Kidney glomerular epithelial cell (primary cell): ENCODE measurements at places on chromosomes 1 and 21.
A peak's percentile ranks its signal among the peaks of the same experiment; 100 is the strongest.

GRCh38 chr21:25490742-25491141 lies 116.5 kb downstream of the MRPL39 start:
- DNase-seq = no peak

- no peak for DNase-seq
Measured at GRCh38 chr1:87115891-87116290, 201.5 kb downstream of the HS2ST1 start.

GRCh38 chr1:112501810-112502641 lies 6.7 kb upstream of the WNT2B start:
- DNase-seq = peak; percentile 40

DNA sequence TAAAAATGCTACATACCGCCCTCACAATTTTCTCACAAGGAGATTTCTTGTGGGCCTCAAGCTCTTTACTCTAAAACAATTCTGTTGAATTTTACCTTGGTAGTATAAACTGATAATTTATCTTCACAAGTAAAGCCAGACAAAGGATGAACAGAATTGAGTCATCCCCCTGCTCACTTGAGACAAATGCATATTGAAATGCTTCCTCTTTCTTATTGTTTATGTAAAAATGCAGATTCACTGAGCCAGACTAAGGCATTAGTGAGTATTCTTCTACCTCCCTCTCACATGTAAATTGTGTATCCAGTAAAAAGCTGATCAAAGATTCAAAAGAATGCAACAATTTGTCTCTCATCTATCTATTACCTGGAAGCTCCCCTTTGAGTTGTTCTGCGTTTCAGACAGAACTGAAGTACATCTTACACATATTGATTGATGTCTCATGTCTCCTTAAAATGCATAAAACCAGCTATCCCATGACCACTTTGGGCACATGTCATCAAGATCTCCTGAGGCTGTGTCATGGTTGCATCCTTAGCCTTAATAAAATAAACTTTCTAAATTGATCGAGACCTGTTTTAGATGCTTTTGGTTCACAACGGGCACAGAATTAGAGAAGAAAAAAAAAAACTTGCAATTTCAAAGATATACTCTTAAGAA lies 743.1 kb upstream of the B3GALT2 start:
- no peak for DNase-seq

DNA sequence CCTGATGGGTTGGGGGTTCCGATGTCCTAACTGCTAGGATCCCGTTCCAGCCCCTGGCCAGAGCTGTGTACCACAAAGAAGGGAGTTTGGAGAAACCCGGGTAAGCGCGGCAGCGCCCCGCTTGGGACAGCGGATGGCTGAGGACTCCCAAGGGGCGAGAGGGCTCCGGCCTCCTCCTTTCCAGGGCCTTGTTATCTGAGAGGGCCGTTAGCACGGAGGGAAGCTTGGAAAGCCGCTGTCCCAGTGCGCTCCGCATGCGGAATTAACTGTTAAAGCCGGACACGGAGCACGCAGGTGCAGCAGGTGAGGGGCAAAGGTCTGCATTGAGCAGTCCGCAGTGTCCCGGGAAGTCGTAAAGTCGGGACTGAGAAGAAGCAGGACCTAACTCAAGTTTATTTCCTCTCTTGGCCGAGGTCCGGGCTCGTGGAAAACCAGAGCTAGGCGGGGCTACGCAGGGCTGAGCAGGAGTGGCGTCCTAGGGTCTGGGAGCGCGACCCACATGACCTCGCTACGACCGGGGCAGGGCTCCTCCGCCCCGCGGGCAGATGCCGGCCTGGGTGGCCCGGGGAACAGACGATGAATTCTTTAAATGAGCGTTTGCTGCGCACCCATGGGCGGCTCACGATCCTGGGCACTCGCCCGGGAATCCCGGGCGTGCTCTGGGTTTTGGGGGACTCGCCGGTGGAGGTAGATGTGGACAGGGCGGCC lies 4.5 kb downstream of the LHX4 start:
- DNase-seq = no peak

- no peak for DNase-seq
Measured at GRCh38 chr21:9008636-9009035, 1512.7 kb upstream of the TPTE start.

- no peak for DNase-seq
Measured at GRCh38 chr1:222054416-222054815, 312.5 kb upstream of the DUSP10 start.

- DNase-seq = no peak
Measured at GRCh38 chr1:86825319-86825718, 88.6 kb downstream of the SELENOF start.

DNA sequence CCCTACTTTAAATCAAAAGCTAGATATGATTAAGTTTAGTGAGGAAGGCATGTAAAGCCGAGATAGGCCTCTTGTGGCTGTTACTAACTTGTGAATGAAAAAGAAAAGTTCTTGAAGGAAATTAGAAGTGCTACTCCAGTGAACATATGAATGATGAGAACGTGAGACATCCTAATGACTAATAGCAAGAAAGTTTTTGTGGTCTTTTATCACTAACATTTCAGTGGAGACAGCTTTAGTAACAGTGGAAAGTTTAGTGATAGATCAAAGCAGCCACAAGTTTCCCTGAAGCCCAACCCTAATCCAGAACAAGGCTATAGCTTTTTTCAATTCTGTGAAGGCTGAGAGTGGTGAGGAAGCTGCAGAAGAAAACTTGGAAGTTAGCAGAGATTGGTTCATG lies 73.6 kb upstream of the LRRC8B start:
- peak; percentile 75 for DNase-seq

DNA sequence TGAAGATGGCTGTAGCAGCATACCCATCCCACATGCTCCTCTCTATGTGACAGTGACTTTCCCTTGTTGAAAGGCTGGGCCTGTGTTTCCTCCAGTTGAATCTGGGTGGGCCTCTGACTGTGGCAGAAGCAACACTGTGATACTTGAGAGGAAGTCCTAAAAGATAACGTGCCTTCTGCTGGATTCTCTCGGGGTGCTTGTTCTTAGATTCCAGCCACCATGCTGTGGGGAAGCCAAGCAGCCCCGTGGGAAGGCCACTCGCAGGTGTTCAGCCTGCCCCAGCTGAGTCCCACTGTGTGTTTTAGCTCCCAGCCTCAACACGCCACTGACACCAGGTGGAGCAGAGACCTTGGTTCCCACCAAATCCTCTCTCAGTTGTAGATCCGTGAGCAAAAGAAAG lies 31.5 kb downstream of the TRAPPC10 start:
- no peak for DNase-seq

GRCh38 chr1:67429528-67430357 lies 459 bp downstream of the SERBP1 start:
- no peak for DNase-seq

DNA sequence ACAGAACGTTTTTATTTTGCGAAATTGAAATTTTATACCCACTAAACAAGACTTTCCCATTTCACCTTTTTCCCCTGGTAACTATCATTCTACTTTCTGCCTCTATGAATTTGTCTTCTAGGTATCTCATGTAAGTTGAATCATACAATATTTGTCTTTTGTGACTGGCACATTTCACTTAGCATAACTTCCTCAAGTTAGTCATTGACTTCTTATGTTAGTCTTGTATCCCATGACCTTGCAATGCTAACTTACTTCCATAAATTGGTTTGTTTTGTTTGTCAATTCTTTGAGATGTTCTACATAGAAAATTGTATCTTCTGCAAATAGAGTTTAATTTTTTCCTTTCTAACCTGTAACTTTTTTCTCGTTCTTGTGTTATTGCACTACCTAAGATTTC lies 26.9 kb downstream of the SH3BP5L start:
- no peak for DNase-seq

GRCh38 chr1:18333220-18333619 lies 147.5 kb upstream of the KLHDC7A start:
- no peak for DNase-seq
